GM23248 (cell line): ENCODE measurements at places on chromosomes 5 and 9. TPM values are rescaled to one million over a fixed set of nuclear protein-coding genes. Genes with fewer than 3 reads are reported as not detected.
A peak's percentile ranks its signal among the peaks of the same experiment; 100 is the strongest.

DNA sequence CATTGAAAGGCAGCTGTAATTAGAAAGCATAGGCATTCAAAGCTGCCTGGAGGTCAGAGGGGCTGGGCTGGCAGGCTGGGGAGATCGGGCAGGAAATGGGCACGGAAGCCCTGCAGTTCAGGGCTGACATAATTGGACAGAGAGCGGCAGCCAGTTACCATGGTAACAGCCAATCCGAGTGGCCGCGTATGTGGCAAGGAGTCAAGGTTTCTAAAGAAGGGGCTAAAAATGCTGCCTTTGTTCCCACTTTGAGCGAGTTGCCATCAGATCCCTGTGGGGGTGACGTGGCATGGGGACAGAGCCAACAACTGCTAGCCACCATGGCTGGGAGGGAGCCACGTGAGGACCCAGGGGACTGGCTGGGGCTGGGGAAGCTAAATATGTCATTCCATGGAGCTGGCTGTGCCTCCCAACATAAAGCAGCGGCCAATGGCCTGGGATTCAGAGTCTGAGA, 44.7 kb upstream of the NDFIP1 start:
- DNase-seq: peak; percentile 80

TENT4A gene
- 6.7 and 17.6 TPM in 2 replicates for total RNA-seq

TXNDC8 gene
- total RNA-seq: not detected in 2 replicates

DNA sequence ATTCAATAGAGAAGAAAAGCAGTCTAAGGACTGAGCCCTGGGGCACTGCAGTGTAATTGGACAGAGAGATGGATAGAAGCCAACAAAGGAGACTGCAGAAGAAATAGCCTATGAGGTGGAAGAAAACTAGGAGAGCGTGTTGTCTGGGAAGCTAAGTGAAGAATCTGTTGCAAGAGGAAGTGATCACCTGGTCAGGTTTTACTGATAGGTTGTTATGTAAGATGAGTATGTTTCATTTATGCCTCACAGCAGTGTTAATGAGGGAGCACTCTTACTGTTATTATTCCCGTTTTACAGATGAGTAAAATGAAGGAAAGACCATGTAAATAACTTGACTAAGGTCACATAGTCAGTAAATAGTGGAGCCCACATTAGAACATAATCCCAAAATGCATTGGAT, 80.0 kb upstream of the GRHPR start:
- DNase-seq: no peak

DNA sequence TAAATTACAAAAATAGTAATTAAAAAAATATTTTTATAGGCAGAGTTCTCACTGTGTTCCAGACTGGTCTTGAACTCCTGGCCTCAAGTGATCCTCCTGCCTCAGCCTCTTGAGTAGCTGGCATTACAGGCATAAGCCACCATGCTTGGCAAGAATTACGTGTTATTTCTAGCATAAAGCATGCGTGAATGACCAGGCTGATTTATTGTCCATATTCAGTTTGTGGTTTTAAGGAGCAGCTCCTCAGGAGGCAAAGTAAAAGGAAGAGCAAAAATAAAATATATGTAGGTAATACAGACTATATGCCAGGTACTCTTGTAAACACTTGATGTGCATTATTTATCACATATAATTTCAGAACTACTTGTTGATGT, 7.1 kb upstream of the CD180 start:
- DNase-seq: no peak

DNA sequence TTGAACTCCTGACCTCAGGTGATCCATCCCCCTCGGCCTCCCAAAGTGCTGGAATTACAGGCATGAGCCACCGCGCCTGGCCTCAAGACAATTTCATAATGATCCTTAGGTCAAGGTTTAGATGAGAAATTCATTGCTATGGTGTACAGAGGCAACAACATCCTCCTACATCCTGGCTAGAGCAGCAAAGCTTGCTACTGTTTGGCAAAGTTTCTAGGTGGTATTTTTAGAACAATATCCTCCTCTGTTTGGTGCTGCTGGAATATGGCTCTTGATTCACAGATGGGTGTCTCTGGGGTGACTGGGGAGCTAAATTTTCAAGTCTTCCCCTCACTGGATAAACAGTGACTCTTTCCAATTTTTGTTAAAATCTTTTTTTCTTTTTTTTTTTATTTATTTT, 30.6 kb downstream of the CRHBP start:
- no peak for DNase-seq

PDCD1LG2 gene
- 34.7 and 36.8 TPM in 2 replicates for total RNA-seq

ACOT12 gene
- not detected in 2 replicates for total RNA-seq

FRMD3 gene
- total RNA-seq: 0.13 and 0.32 TPM in 2 replicates

GRCh38 chr5:1652873-1653697, 129.3 kb upstream of the LPCAT1 start:
- DNase-seq: peak; percentile 36

- peak; percentile 63 for DNase-seq
These were observed 25.0 kb downstream of the RGS3 start for GRCh38 chr9:113488490-113488889.

- no peak for DNase-seq
These were observed 118.7 kb upstream of the FST start for GRCh38 chr5:53361708-53362107.

GRCh38 chr5:150625164-150625535, 15.3 kb upstream of the SYNPO start:
- no peak for DNase-seq

DNA sequence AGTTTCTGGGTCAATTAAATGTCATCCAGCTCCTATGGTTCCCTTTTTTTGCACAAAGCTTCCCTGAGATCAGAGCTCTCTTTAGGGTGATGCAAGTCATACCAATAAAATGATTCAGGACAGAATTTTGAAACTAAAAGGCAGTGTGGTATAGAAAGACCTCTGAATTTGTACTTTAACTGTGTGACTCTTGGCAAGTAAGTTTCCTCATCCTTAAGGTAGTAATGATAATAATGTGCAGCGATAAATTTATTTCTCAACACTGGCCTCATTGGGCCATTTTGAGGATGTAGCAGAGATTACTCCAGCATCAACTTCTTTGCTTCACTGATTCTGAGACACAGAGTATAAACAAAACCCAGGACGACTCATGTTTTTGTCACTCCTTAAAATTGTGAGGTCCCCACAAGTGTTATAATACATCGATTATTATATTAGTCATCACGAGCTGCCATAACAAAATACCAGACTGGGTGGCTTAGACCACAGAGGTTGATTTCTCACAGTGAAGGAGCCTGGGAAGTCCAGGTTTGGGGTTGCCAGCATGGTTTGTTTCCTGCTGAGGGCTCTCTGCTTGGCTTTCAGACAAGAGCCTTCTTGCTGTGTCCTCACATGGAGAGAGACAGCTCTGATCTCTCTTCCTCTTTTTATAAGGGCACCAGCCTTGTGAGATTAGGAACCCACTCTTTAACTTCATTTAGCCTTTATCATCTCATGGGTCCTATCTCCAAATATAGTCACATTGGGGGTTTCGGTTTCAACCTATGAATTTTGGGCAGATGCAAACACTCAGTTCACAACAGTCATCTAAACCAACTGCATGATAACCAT, 293.0 kb downstream of the ZNF608 start:
- DNase-seq: peak; percentile 79

CDC20B gene
- not detected in 2 replicates for total RNA-seq
